ENCODE measurements at places on chromosomes 4 and X.

- no peak for DNase-seq
These were observed 297.0 kb upstream of the PUDP start for GRCh38 chrX:7444967-7445366.

- DNase-seq, result no peak
These were observed 102.8 kb downstream of the INPP4B start for GRCh38 chr4:142743121-142743825.

DNA sequence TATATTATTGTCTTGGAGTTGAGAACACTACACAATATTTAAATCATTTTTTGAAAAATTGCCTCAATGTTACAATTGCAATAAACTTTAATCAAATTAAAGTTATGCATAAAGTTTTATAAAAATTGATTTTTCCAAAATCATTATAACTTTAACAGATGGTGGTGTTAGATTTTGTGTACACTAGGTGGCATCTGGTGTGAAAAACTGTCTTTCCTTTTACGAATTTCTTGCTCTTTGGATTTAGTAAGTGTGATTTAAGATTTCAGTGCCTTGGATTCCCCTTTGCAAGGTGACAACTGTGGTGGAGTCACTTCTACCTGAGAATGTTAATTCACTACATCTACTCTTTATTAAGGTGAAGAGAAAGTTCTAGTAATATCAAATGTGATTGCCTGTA lies 91.6 kb downstream of the AREG start:
- no peak for DNase-seq

GRCh38 chr4:3465698-3466671 lies 2.9 kb downstream of the DOK7 start:
- peak; percentile 28 for DNase-seq

Data from glutamatergic neuron (in vitro differentiated cells).